Coronary artery (tissue), 2 donors: ENCODE measurements at places on chromosomes 2 and 18.

- DNase-seq: peak; percentile 41
Measured at GRCh38 chr2:127607399-127607908, 38.5 kb upstream of the GPR17 start.

- DNase-seq: peak; percentile 41
Measured at GRCh38 chr2:23211987-23212583, 172.9 kb upstream of the KLHL29 start.

- no peak for DNase-seq
Measured at GRCh38 chr18:60311676-60312360, 60.8 kb downstream of the MC4R start.

GRCh38 chr2:177028296-177028695, 184.3 kb upstream of the HNRNPA3 start:
- no peak for DNase-seq

GRCh38 chr2:113136828-113137775, 9.7 kb downstream of the IL1RN start:
- peak; percentile 38 for DNase-seq

- no peak for DNase-seq
Measured at GRCh38 chr2:208057108-208057507, 31.8 kb upstream of the PLEKHM3 start.

- no peak for DNase-seq
Measured at GRCh38 chr2:10348891-10349290, 46.2 kb downstream of the HPCAL1 start.

DNA sequence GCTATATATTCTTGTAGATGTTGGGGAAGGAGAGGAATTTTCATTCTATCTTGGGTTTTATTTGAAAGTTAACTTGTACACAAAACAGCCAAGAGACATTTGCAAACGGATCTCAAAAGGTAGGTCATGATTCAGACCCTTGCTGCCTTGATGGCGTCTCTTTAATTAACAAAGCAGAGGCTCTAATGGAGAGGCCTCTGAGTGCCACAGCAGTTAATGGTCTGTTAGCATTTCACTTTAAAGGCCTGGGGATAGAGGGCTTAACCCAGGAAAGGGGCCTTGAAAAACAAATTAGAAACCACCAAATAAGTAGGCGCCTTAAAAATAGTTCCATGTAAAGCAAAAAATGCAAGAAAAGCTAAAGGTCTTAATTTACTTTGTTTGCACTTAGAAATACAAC, 836.9 kb upstream of the CELF4 start:
- DNase-seq: no peak

- DNase-seq: no peak
Measured at GRCh38 chr2:240786871-240787311, 33.1 kb downstream of the KIF1A start.

- DNase-seq: no peak
Measured at GRCh38 chr18:36464126-36464651, 166.7 kb downstream of the FHOD3 start.

- DNase-seq: no peak
Measured at GRCh38 chr2:111905990-111906735, 7.8 kb downstream of the MERTK start.

DNA sequence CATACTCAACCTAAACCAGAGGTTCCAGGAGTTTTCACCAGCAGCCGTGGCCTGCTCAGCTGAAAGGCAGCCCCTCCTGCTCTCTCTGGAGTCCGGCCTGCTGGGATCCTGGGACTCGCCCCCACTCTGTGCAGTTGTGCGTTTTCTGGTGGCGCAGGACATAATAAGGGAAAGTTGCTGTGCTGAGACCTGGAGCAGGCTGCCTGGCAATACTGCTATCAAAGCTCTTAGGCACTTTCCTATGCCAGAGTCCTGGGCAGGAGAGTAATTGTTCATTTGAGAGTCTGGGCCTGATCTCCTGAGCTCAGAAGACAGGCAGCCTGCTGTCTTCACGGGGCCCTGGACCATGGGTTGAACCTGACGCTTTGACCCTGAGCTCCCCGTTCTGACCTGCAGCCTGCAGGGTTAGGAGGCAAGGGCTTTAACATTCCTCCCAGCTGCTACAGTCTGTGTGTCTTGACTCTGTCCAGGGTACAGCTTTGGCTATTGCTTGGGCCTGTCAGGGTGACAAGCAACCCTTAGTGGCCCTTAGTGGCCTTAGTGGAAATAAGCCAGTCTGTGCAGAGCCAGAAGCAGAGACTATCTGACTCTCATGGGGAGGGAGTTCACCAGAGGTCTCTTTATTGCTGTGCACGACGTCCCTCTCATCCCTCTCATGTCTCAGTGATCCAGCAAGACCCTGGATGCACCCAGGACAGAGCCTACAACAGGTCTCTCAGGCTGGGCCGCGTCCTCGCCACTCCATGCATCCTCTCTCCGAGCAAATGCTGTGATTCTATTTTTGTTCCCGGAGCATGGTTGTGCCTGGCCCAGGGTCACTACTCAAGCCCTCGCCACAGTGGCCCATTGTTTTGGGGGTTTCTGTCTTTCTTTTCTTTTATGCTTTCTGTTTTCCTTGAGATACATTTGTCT, 60.6 kb downstream of the ACKR3 start:
- DNase-seq: peak; percentile 57
